Adrenal gland (tissue), 19 donors: ENCODE measurements at places on chromosomes 11 and 22.

GRCh38 chr11:66016793-66017177, 5.0 kb downstream of the CST6 start:
- no peak for DNase-seq

DNA sequence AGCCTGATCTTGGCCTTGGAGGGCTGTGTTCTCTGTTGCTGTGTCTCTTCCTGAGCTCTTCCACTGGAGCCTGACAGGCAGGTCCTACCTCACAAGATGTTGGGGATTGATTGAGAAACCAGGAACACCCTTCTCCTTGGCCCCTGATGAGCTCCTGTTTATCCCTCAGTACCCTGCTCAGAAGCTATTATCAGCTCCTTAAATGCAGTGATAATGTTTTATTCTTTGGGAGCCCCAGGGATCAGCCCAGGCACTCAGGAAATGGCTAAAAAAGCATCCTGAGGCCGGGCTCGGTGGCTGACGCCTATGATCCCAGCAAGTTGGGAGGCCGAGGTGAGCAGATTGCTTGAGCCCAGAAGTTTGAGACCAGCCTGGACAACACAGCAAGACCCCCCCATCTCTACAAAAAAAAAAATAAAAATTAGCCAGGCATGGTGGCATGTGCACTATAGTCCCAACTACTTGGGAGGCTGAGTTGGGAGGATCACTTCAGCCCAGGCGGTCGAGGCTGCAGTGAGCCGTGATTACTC, 4.9 kb upstream of the PHLDA2 start:
- DNase-seq, result no peak

DNA sequence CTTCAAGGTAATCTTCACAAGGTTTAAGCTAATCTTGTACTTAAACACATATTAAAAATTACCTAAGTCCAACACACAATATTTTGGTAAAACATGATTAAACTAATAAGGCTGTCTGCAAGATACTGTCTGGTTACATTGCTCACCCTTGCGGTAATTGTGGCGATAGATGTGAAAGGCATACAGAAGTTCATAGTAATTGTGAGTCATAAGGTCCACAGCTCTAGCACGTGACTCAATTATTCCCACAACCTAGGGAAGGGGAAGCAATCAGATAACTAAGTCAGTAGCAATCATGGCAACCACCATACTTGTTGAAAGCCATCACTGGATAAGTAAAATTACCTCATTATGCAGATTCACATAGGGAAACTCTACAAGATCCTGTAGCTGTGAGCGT, 30.5 kb upstream of the FNBP4 start:
- no peak for DNase-seq

DNA sequence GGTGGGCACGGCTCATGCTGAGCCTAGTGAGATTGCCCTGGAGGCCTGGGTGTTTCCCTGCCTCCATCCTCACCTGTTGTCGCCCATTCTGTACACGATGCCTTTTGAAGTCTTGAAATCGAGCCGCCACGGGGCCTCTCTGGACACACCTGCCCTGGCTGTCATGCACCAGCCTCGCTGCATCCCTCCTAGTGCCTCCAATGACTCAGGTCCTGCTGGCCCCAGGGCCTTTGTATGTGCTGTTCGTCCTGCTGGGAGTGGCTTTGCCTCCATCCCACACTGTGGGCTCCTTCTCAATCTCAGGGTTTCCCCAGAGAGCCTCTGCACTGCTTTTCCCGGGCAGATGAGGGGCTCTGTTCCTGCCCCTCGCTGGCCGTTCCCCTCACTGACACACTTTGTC, 8.9 kb upstream of the MYEOV start:
- DNase-seq, result no peak

GRCh38 chr11:84866922-84867321, 760.2 kb downstream of the DLG2 start:
- no peak for DNase-seq

GRCh38 chr11:114128399-114128798, 68.9 kb downstream of the ZBTB16 start:
- no peak for DNase-seq

- peak; percentile 79 for DNase-seq
Observed at GRCh38 chr11:61797263-61797944, 4.7 kb downstream of the FEN1 start.

DNA sequence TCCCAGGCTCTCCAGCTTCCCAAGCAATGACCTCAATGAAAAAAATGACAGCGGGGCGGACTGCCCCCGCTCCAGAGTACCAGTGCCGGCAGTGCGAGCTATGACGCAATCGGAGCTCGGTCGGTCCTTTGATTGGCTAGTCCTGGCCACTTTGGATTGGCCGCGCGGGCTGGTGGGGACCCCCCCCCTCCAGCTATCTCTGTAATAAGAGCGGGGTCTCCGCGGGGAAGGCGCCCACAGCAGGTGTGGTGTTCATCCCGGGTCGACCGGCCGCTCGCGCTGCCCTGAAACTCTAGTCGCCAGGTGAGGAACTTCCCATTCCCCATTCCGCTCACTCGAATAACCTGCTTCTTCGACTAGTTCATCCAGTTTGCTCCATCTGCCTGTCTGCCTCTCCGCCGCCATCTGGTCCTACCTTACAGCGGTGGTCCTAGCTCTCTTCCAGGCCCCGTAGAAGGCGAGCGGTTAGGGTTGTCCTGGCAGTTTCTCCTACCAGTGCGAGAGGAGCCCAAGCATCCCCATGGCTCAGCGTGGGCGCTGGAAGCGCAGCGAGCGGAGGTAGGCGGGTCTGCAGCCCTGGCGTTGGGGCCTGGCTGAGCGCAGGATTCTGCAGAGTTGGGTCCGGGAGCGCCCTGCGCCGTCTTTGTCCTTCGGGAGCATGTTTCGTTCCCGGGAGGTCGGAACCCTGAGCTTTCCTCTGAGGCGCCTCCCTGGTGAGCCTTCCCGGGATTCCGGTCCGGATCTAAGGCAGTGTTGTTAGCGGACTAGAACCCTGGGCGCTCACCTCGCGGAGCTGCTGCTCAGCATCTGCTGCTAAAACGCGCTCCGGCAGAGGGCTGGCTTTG, at the start of gene CALCB:
TSS of gene CALCB (plus strand) at position 233 of the 845 bp plus-strand sequence. CDS start 1,126 bp downstream, outside the sequence.
- no peak for DNase-seq

- DNase-seq, result no peak
Observed at GRCh38 chr11:86341382-86341781, 33.3 kb upstream of the CCDC81 start.

DNA sequence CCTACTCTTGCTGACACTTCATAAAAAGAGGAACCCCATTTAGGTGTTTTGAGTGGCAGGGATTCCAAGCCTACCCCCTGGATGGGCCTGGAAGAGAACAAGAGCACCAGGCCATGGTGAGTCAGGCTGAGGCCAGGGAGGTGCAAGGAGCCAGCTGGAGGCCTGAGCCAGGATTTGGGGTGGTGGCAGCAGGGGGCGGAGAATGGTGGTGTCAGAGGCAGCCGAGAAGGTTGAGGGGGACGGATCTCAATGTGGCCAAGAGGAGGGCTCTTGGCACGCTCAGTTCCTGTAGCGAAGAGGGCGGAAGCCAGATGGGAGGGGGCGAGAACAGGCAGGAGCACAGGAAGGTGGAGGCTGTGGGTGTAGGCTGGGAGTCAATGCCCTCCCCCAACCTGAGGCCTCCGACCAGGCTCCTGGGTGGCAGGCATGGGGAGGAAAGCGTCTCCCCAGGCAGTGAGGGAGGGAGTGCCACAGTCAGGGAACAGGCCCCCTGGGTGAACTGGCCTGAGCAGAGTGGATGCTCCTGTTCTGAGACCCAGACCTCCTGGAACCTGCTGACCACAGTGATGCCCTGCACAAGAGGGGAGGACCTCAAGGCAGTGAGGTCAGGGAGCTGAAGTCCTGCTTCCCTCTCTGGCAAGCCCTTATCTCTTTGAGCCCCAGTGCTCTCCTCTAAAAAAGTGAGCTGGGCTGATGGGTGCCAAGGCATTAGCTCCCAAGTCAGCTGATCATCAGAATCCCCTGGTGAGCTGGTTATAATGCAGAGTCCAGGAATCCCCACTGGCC, 13.9 kb downstream of the RTN4RL2 start:
- no peak for DNase-seq

GRCh38 chr11:59144096-59144495, 1.4 kb downstream of the FAM111A start:
- DNase-seq, result no peak
